ENCODE measurements at places on chromosomes 4 and X.

- DNase-seq, result no peak
Observed at GRCh38 chr4:169229571-169230028, 41.2 kb downstream of the SH3RF1 start.

GRCh38 chr4:89298155-89298554, 9.4 kb downstream of the GPRIN3 start:
- DNase-seq, result no peak

DNA sequence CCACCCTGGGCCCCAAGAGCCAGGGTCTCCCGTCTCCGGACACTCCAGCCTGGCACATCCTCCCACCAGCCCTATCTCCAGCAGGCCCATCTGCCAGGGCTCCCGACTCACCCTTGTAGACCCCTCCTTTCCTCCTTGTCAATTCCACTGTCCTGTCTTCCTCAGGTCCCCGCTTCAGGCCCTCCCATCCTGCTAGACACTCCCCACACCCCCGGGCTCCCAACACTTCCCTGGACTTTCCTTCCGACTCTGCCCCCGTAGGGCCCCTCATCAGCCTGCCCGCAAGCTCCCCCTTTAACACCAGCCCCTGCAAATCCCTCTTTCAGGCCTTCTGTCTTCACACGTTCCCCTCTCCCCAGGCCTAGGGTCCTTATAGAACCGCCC, 1.1 kb downstream of the PRAF2 start:
- DNase-seq, result no peak

- DNase-seq, result no peak
Observed at GRCh38 chr4:145484225-145484846, 2.7 kb downstream of the SMAD1 start.

GRCh38 chrX:88202149-88202548, 544.9 kb upstream of the CPXCR1 start:
- no peak for DNase-seq

Measured in NT2/D1 (cell line).